NCI-H446 (cell line): ENCODE measurements at places on chromosomes 2 and 18.

GRCh38 chr2:230358305-230358704 lies 31.3 kb downstream of the SP140L start:
- no peak for DNase-seq

DNA sequence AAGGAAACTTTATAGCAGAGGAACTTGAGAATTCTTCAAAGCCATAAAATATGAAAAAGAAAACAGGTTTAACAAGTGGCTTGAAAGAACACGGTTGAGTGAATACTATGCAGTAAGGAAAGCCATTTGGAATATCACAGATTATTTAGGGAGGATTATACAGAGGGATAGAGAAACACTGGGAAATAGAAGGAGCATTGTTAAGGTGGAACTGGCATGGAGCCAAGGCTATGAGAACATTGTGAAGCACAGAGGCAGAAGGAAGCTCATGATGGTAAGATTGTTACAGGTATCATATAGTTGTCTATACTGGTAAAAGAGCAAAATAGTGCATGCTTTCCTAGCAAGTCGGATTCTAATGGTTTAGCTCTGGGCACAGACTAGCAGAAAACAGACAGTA lies 87.1 kb downstream of the SS18 start:
- DNase-seq = no peak

DNA sequence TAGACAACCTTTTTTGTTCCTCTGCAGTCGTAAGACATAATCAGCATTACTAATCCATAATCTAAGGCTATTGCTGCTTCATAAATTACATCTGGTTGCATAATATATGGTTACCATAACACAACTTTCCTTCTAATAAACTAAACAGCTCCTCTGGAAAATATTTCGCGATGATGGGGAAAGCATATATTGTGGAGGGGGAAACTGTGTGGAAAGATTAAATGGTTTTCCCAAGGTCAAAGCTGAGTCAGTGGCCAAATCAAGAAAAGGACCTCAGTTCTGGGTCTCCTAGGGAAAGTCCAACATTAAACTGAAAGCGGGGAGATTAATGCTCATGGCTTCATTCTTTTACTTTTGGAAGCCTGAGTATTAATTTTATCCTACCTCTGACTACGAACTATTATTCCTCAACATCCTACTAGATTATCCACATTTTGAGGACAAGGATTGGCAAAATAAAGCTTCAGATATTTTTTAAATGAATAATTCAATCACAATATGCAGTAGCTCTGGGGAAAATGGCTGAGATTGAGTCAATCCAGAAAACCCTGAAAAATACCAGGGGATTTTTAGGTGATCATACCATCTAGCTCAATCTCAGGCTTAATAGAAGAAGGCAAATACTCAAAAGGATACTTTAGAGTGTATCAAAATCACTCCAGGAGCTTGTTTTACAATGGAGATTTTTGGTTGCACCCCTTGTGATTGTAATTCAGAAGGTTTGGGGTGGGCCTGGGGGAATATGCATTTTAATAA lies 33.8 kb upstream of the STK17B start:
- DNase-seq = no peak

GRCh38 chr2:159573846-159574606 lies 42.3 kb downstream of the BAZ2B start:
- DNase-seq = no peak

DNA sequence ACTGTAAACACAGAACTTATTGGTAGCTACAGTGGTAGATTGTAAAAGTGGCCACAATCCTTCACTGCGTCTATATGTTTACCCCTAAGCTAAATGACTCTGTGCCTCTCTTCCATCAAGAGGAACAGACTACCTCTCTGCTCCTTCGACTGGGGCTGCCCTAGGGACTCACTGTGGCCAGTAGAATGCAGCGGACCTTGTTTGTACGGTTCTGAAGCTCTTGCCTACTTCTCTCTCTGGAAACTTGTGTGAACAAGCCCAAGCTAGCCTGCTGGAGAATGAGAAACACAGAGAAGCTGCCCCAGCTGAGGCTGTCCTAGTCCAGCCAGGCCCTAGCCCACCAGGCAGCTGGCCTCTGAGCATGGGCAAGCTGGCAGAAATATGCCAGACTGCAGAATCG lies 140.8 kb upstream of the SLC1A4 start:
- no peak for DNase-seq

DNA sequence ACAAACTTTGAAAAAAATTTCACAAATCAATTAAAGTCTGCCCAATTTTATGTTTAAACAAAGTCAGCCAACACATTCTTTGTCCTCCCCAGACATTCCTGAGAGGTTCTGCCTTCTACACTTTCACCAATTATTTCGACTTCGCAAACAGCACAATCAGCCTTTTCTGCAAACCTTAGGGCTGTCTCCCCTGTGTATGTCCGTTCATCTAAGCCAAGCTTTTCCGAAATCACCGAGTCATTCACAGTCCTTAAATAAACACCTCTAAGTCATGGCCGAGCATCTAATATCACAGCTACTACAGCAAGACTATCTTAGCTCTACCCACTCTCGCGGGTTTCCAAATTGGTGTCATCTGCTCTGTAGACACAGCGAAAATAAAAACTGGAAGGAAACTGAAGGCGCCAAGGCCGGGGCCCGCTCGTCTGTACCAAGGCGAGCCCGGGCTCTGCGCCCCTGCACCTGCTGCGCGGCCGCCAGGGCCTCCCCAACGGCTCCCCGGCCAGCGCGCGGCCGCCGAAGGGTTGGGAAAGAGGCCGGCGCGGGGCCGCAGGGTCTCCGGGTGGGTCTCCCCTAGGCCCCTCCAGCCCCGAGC lies 730 bp downstream of the ODC1 start:
- no peak for DNase-seq

- no peak for DNase-seq
Measured at GRCh38 chr18:57544936-57545660, 41.4 kb downstream of the FECH start.

- no peak for DNase-seq
Measured at GRCh38 chr18:80210312-80211083, 36.8 kb downstream of the PARD6G start.

DNA sequence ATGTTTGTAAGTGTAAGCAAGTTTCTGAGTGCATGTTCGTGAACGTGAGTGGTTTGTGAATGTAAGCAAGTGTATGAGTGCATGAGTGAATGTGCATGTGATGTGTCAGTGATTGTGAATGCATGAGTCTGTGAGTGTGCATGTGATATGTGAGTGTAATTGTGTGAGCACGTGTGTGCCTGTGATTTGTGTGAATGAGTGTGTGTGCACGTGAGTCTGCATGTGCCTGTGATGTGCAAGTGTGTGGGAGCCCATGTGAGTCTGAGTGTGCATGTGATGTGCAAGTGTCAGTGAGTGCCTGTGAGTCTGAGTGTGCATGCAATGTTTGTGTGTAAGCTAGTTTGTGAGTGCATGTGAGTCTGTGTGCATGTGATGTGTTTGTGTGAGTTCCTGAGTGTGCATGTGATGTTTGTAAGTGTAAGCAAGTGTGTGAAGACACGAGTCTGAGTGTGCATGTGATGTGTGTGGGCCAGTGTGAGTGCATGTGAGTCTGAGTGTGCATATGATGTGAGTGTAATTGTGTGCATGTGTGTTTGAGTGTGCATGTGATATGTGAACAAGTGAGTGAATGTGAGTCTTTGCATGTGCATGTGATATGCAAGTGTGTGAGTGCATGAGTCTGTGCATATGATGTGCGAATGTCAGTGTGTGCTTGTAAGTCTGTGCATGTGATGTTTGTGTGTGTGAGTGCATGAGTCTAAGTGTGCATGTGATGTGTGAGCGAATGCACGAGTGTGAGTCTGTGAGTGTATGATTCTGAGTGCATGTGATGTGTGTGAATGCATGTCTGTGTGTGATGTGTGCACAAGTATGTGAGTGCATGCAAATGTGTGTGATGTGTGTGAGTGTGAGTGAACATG lies 45.1 kb downstream of the COPS8 start:
- DNase-seq = no peak

DNA sequence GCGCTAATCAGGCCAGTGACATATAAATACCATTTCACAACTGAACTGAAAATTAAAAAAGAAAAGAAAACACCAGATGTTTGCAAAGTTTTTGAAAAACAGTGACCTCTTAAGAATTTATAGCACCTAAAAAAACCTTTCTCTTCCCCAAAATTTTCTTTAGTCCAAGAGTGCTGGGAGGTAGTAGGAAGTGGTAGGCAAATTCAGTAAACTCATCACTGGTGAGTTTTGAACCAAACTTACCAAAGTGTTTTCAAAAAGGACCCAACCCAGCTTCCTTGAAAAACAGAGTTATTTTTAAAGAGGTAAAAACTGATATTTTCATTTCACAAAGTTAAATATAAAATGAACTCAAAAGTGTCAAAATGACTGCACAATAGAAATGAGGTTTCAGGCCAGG lies 90.4 kb downstream of the TMEM247 start:
- no peak for DNase-seq

- DNase-seq = no peak
Measured at GRCh38 chr2:232342635-232343565, 35.7 kb upstream of the ALPP start.

DNA sequence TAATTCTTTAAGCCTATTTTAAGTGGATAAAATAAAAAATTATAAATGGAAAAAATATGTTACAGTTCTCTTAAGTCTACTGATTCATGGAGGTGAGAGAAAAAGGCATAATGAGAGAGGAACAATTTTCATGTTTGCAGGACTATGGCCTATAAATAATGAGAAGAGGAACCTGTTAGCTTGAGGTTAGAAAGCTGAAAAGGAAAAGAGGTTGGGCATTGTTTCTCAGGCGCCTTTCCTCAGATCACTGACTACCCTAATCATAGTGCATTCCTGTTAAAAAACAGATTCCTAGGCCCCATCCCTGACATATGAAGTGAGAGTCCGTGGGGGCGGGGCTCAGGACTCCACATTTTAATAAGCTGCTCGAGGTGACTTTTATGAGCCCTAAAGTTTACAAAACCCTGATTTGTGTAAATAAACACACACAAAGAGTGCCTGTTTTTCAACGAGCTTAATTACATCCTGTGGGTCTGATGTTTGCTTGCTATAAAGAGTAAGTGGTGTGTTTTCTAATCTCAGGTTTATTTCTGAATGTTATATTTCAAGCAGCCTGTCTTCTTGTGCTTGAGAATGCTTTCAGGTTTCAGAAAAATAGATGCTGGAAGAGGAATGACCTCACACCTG lies 335.5 kb downstream of the CLIP4 start:
- no peak for DNase-seq

- no peak for DNase-seq
Measured at GRCh38 chr2:104658144-104658835, 195.6 kb upstream of the POU3F3 start.

DNA sequence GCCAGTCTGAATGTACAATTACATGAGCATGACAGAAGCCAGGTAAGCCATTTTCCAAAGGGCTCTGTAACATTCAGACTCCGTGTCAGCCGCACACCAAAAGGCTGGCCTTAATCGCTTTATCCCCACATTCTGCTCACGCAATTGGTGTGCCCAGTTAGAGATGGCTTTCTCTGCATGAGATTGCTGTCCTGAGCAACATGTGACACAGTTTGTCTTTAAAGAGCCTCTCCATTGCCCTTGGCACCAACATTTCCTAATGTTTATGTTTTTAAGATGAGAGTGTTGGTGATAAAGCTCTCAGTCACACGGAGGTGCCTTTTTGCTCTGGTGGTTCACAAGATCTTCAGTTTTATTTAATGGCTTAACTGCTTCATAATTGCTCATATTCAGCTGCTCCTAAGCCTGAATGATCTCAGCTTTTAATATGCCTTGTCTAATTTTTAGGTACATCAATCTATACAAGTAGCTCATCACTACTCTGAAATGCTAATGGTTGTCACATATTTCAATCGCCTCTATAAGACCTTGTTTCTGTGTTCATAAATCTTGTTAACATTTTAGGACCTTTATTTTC lies 164.8 kb upstream of the ACVR2A start:
- no peak for DNase-seq
